Heart left ventricle (tissue), 16 donors: ENCODE measurements at places on chromosomes 7 and 10. TPM values are rescaled to one million over a fixed set of nuclear protein-coding genes. Genes with fewer than 3 reads are reported as not detected.
A peak's percentile ranks its signal among the peaks of the same experiment; 100 is the strongest.

DNA sequence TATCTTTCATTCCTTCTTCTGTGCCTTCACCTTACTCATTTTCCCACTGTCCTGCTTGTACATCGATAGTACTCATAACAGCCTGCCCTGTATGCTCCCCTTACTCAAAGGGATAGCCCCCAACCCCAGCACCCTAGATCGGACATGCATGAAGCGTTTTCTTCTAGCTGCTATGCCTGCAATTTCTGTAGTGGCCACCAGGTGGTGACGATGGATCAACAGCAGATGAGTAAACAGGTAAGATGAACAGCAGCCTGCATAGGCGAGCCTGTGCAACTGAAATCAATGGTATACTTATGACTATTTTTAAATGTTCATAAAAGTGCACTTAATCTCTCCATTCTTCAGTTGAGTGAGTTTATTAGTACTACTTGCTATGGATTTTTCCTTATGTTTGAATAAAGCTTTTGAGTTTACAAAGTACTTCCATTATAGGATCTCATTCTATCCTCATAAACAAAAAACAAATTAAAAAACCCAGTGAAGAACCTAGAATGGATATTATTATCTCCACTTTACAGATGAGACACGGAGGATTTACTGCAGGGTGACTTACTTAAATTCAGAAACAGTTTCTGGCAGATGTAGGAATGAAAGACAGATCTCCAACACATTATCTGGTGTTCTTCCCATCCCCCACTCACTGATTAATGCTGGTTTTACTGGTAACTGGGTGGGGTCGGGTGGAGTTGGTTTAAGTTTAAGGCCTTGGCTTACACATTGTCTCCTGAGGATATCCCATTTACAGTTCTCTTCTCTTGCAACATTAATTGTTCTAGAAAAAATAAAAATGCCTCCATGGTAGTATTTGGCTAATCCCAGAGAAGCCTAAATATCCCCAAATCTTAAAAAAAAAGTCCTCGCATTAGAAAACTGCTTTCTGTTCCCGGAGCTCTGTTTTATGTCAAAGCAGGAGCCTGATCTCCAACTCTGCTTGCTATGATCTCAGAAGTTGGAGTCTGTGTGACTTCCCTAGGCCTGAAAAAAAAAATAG lies 222.1 kb downstream of the GLI3 start:
- DNase-seq: no peak

- no peak for DNase-seq
Measured at GRCh38 chr7:105036217-105037168, 22.5 kb downstream of the KMT2E start.

DNA sequence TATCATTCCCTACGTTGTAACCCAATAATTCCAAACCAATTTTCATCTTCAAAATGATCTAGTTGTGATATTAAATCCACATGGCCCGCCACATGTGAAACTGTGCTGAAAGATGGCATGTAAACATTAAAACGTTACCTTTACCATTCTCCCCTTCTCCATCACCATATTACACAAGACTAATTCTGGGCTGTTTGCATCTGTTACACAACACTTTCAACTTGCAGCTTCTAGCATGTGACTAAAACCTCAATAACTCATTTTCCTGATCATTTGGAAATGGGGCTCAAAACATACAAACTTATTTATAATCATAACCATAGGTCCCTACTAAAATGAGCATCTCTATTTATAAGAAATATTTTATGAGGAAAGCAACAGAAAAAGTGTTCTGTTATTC lies 4.7 kb downstream of the MTERF1 start:
- DNase-seq: no peak

DNA sequence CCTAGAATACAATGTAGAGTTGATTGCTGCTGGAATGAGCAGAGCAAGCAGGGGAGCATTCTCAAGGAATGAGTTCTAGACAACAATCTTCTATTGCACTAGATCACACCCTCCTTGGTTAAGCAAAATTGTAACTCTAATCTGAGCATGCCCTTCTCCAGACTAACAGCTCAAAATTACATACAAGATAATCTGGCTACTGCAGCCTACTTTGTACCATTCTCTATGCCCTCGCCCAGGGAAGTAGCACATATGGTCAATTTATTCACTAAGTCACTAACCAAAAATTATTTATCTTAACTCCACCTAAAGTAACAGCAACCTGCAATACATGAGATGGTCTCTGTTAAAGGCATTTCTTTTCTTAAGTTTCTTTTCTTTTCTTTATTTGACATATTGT lies 42.5 kb upstream of the KCTD7 start:
- no peak for DNase-seq

DNA sequence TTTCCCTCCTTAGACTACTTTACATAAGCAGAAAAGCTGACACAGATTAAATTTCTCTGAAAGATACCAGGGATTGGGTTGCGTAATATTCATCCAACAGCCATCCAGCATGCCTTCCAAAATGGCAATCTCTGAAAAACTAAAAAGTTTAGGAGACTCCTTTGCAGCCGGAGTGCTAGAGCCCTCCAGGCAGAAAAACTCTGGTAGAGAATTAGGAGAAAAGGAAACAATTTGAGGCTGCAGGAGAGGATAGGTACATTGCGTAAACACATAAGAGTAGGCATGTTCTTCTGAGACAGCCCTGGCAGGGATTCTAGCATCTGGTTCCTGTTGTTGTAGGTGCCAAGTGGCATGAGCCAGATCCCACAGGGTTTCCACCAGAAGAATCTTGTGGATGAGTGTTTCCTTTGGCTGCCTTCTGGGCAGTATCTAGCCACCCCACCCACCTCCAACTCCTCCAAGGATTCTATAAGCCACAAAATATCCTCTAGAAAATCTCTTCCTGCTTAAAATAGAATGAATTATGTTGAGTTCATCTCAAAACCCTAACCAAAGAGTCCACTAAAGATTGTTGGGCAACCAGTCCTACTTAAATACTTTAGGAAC lies 402.4 kb downstream of the HGF start:
- DNase-seq: no peak

- DNase-seq: peak; percentile 72
Measured at GRCh38 chr7:81484261-81484660, 285.6 kb downstream of the HGF start.

DNA sequence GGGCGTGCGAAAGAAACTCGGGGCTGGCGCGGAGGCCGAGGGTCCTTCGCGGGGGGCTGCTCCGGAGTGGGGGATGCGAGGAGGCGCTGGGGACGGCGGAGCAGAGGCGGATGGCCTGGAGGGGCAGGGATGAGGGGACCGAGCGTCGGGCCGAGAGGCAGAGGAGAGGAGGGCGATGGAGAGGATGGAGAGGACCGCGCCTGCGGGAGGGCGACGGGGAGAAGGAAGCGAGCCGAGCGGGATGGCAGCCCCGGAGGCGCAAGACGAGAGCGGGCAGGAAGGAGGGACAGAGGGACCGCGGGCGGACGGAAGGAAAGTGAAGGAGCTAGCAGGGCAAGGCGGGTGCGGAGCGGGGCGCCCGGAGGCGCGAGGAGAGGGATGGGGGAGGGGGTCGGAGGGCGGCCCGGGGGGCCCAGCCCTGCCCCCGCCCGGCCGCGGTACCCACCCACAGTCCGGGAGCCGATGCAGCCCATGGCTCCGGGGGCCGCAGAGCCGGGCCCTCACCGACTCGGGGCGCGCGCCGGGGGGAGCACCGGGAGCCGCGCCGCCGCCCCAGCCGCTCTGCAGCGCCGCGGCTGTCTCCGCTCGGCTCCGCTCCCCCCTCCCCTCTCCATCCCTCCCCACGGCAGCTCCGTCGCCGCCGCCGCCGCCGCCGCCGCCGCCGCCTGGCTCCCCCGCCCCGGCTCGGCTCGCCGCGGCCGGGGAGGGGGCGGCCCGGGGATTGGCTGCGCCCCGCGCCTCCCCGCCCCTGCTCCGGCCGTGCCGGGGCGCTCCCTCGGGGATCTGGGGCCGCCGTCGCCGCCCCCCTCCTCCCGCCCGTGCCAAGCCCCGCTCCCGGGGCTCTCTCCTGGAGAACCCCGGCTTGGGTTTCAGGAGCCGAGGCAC lies at the start of gene FAM131B:
Gene FAM131B, minus strand, starts transcription at position 583 of the 885 bp plus-strand sequence. Its CDS starts 110 bp downstream, at position 473.
- no peak for DNase-seq

GRCh38 chr7:30411897-30412296 lies 66.7 kb downstream of the NOD1 start:
- DNase-seq: no peak

DNA sequence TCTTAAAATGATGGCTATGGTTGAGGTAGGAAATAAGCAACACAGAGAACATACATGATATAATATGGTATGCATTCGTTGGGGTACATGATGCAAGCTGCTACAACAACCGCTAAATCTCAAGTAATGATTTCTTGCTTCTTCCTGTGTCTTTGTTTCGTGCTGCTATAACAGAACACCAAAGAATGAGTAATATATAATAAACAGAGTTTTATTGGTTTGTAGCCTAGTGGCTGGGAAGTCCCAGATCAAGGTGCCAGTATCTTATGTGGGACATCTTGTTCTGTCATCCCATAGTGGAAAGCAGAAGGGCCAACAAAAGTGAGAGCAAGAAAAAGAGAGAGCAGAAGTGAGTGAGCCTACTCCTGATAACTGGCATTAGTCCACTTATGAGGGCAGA lies 689.7 kb downstream of the SUGCT start:
- DNase-seq: no peak

GRCh38 chr10:78727728-78728127 lies 341.0 kb upstream of the ZMIZ1 start:
- DNase-seq: peak; percentile 80

GRCh38 chr7:138122162-138122561 lies 45.9 kb downstream of the AKR1D1 start:
- no peak for DNase-seq

GRCh38 chr7:25558605-25559004 lies 330.3 kb upstream of the NPVF start:
- DNase-seq: no peak

DNA sequence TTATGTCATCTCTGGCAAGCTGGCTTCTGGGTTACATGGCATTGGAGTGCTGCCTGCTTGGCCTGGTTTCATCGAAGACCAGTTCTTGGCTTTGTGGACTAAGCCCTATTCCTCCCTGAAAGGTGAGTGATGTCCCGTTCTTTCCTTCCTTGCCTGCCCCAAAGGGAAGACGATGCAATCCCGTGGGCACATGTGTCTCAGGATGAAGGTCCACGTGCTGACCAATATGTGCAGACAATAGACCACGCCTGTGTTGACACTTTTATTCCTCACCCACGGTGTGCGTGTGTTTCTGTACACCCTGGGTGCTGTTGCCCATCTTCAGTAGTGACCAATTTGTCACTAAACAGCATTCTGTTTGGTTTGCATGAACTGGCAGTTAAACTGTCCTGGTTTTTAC lies 28.6 kb upstream of the SHH start:
- DNase-seq: no peak

- DNase-seq: no peak
Measured at GRCh38 chr7:23434147-23434917, 36.0 kb downstream of the IGF2BP3 start.

- DNase-seq: no peak
Measured at GRCh38 chr7:55192723-55193122, 172.4 kb upstream of the LANCL2 start.

DNA sequence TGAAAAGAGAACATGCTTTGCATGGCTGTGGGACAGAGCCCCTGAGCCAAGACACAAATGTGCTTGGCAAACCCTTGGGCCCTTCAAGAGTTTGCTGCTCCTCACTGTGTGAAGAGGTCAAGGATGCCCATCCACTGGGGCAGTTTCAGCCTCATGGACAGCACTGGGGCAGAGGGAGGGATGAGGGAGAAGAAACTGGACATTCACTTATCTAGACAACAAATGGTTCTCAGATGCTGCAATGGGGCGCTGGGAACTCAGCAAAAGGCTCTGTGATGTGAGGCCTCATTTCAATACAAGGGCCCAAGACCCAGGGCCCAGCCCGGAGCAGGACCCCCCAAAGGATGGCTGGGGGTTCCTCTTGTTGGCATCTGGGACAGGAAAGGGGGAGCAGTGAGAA lies 49.1 kb downstream of the EBF3 start:
- no peak for DNase-seq

DNA sequence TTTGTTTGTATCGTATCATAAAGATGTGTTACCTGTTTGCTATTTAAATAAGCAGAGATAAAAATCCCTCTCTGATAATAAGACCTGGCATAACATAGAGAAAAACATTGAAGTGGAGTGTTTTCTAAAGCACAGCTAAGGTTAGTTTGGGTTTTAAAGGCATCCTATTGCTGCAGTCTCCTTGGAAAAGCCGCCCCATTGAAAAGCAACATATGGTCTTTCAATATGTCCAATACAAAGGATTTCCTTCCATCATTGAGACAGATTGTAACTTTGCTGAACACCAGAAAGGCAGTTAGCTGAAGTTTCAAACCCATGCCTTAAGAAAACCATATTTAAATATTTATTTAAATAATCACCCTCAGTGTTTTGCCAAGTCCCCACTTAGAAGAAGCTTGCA lies 898.5 kb upstream of the KCND2 start:
- DNase-seq: no peak

- peak; percentile 46 for DNase-seq
Measured at GRCh38 chr10:11225935-11226334, 208.3 kb downstream of the CELF2 start.

GRCh38 chr7:139808427-139808826 lies 20.6 kb upstream of the TBXAS1 start:
- DNase-seq: no peak

DNA sequence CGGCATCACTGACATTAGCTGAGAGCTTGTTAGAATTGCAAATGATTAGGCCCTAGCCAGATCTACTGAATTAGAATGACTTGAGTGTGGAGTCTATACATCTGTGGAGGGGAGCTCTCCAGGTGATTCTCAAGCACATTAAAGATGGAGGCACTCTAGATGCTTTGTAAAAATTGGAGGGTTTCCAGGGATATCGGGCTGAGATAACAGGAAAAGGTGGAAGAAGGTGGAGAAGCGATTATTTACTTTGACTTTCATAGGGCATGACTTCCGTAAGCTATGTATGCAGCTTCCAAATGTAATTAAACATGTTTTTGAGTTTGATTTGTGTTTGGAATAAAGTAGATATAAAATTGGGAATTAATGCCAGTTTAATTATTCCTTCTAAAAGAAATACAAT lies 235.0 kb upstream of the PTN start:
- DNase-seq: no peak

DNA sequence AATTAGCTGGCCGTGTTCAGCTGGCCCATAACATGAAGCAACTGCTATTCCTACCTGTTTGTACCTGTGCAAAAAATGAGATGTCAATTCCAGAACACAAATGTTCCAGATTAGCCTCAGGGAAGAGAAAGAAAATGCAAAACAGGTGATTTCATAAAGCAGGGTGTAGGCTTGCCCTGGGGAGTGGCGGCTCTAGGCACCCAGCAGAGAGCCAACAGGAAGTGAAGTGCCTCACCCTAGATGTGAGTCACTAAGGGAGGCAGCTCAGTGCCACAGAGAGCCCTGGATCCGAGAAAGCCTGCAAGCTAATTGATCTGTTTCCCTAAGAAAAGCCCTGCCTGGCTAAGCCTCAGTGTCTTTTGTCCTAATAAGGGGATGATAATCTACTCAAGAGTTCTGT lies 240.0 kb downstream of the ARHGAP21 start:
- DNase-seq: no peak

PCGF6 gene
- total RNA-seq: 8.0 TPM

CCDC146 gene
- total RNA-seq: 12.3 TPM

NYAP1 gene
- not detected for total RNA-seq

CEP41 gene
- total RNA-seq: 3.5 TPM

GIMAP5 gene
- 11.8 TPM for total RNA-seq

MOGAT3 gene
- not detected for total RNA-seq

ERV3-1 gene
- total RNA-seq: 12.7 TPM

NOS3 gene
- 25.1 TPM for total RNA-seq
